ENCODE measurements at places on chromosomes 6 and 20.

DNA sequence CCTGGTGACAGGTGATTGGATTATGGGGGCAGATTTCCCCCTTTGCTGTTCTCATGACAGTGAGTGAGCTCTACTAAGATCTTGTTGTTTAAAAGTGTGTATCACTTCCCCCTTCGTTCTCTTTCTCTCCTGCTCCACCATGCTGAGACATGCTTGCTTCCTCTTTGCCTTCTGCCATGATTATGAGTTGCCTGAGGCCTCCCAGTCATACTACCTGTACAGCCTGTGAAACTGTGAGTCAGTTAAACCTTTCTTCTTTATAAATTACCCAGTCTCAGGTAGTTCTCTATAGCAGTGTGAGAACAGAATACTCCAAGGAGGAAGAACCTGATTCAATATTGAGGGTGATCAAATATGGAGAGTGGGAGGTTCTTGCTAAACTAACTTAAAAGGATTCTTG lies 724.9 kb downstream of the DOK5 start:
- no peak for DNase-seq

DNA sequence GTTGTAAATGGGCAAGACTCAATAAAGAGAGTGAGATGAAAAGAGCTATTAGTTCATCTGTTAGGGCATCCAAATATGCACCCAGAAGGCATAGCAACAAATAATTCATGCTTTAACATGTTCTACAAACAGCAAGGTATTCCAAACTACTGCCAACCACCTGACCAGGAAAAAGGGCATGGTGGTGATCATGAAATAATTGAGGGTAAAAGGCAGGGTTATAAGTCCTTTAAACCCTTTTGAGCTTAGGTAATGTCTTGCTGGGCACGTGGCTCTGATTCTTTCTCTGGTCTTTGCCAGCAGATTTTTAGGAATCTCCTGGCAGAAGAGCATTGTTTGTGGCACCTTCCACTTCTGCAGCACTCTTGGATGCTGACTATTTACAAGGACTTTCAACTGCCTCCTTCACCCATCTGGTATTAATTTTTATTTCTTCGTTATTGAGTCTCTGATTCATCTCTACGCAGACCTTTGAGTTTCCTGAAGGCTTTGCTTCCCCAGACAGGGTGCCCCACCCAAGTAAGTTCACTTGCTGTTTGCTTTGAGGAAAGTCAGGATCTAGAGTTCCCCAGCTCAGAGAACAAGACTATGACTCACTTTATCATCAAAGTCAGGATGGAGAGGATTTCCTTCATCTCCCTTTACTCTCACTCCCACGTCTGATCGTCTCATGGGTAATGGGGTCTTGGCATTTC lies 83.4 kb upstream of the NEDD9 start:
- no peak for DNase-seq

- no peak for DNase-seq
Measured at GRCh38 chr6:161554883-161555282, 281.0 kb upstream of the AGPAT4 start.

- no peak for DNase-seq
Measured at GRCh38 chr6:25028328-25028727, 92.6 kb upstream of the RIPOR2 start.

- no peak for DNase-seq
Measured at GRCh38 chr6:111710911-111711310, 105.2 kb upstream of the TRAF3IP2 start.

DNA sequence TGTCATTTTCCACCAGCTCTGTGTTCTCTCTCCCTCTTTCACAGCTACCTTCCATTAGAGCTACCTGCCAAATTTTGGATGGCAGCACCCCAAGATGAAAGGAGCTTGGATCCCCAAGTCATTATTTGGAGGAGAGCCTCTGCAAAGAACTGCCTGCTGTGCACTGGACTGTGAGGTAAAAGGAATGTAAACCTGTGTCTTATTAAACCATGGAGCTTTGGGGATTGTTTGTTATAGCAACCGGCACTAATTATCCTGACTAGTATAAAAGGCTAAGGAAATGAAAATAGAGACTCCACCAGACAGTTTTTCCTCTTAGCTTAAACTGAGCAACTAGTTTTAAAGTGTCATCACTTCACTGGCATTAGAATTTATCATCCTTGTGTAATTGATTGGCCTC lies 191.6 kb upstream of the DTNBP1 start:
- no peak for DNase-seq

GRCh38 chr6:160088784-160089533 lies 32.7 kb upstream of the SLC22A1 start:
- no peak for DNase-seq

Measured in activated T-cell treated with anti-CD3 and anti-CD28 coated beads for 1 hour (primary cell).